Choroid plexus epithelial cell (primary cell): ENCODE measurements at places on chromosomes 11 and 22.
A peak's percentile ranks its signal among the peaks of the same experiment; 100 is the strongest.

DNA sequence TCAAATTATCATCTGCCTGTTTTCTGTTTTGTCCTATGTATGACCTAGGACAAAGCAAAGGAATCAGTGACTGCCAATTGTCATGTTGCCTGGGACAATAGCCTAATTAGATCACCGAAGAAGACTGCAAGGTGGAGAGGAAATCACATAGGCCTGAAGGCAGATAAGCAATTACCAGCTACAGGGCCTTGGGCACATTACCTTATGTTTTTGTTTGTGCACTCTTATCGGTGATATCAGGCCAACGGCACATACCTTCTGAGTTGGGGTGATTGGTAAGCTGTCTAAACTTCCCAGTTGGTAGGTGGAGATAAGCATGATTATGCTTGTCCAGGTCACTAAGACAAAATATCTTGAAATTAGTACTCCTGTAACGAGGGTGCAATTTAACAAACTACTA is 58.1 kb upstream of the FAM181B start:
- DNase-seq, result no peak

DNA sequence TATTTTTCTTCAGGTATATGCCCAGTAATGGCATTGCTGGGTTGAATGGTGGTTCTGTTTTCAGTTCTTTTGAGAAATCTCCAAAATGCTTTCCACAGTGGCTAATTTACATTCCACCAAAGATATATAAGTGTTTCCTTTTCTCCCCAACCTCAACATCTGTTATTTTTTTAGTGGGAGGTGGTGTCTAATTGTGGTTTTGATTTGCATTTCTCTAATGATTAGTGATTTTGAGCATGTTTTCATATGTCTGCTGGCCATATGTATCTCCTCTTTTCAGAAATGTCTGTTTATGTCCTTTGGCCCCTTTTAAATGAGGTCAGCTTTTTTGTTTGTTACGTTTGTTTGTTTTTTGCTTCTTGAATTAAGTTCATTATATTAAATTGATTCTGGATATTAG is 760.2 kb downstream of the KCNA4 start:
- DNase-seq, result no peak

DNA sequence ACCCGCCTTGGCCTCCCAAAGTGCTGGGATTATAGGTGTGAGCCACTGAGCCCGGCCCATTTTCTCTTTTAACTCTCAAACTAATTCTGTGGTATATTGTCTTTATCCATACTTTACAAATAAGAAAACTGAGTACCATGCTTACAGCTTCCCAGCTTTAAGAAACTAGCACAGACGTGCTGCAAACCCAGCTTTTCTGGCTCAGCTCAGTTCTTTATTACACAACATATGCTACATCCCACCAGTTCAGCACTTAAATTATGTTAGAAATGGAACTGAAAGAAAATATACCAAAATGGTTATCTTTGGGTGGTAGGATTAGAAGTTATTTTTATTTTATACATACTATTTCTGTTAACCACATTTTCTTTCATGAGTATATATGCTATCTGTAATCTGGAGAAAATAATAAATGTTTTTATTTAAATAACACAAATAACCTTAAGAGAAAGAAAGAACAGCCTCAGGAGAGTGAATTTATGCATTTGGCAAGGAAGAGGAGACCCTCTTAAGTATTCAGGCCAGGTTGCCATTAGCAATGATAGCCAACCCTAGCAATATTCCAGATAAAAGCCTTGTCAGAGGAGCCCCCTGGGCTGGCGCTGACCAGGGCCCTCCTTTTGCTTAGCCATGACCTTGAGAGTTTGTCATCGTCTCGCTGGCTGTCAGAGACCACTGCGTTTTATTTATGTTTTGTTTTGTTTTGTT is 33.8 kb downstream of the SLN start:
- DNase-seq, result no peak

DNA sequence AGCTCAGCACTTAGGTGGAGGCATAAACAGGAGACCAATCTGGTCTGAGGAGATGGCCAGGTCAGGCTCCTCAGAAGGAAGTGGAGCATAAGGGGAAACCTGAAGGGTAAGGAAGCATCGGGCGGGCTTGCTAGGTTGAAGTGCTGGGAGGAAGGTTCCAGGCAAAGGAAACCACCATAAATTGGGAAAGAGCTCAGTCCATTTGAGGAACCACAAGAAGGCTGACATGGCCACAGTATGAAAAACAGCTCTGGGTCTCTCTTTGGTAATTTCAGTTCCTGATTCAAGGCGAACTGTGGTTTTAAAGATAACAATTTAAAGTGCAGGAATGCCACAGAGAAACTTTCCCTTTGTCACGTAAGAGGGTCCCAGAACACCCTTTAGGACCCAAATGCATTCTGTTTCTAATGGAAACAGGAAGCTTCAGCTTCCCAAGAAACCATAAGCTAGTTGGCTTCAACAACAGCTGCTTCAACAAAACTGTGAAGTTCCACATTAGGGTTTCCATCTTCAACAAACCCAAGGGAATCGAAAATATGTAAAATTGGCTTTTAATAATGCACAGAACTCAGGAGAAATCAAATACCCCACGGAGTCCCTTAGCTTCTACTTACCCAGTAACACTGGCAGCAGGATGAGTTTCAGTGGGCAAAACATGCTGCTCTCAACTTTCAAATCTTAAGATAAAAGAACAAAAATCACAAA is 10.4 kb downstream of the JAML start:
- DNase-seq, result no peak

DNA sequence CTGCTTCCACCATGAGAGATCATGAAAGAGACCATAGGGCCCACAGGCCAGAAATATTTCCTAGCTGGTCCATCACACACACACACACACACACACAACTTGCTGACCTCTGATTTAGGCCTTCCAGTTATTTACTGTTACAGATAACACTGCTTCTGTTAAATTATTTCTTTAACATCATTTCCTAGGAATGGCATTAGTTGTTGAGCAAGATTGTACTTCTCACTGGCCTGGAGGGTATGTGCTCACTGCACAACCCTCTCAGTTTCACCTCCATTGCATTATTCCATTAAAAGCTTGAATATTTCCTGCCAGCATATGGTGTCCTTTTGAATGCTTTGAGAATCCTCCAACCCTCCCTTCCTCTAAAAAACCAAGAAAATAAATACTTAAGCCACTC is 104.4 kb downstream of the MICAL2 start:
- DNase-seq, result peak; percentile 80

GRCh38 chr11:95867105-95867504 is 56.8 kb downstream of the MTMR2 start:
- DNase-seq, result no peak

DNA sequence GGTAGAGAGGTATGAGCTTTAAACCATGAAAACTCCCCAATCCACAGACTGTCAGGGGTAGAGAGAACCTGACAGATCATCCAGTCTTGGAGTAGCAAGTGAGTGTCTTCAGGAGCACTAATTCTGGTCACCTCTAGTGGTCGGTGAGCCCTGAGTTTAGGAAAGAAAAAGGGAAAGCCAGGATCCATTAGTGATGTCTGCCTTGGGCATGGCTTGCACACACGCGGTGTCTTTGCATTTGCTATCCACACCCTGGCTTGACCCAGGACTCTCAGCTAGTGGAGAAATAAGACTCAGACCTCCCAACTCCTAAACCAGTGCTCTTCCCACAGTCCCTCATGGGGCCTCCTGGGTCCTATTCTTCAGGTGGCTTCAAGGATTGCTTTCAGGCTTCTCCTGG is 19.3 kb downstream of the POU2F3 start:
- DNase-seq, result no peak

DNA sequence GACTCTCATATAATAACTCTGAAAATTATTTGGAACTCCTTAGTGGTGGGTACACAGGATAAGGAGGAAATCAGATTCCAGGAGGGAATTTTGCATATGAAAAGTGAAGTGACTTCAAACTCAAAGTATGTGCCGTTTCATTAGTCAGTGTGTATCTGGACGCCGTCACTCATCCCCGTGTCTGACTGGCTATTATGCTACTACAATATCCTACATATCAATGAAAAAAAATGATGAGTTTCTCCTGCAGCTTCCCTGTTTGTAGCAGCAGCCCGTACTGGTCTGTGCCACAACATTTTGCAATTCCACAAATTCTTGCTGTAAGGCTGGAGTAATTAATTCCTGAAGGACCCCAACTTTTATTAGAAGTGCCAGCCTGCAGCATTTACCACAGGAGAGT is 16.5 kb downstream of the WT1 start:
- no peak for DNase-seq

DNA sequence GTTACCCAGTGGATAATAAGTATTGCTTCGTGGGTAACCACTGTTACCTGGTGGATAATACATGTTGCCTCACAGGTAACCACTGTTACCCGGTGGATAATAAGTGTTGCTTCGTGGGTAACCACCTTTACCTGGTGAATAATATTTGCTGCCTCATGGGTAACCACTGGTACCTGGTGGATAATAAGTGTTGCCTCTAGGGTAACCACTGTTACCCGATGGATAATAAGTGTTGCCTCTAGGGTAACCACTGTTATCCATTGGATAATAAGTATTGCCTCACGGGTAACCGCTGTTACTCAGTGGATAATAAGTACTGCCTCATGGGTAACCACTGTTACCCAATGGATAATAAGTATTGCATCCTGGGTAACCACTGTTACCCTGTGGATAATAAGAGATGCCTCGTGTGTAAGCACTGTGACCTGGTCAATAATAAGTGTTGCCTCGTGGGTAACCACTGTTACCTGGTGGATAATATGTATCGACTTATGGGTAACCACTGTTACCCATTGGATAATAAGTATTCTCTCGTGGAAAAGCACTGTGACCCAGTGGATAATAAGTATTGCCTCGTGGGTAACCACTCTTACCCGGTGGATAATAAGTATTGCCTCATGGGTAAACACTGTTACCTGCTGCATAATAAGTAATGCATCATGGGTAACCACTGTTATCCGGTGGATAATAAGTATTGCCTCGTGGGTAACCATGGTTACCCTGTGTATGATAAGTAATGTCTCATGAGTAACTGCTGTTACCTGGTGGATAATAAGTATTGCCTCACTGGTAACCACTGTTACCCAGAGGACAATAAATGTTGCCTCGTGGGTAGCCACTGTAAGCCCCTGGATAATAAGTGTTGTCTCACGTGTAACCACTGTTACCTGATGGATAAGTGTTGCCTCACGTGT is 20.1 kb upstream of the NXPE4 start:
- DNase-seq, result no peak

GRCh38 chr22:36930041-36930935 is 16.9 kb downstream of the CSF2RB start:
- no peak for DNase-seq

- no peak for DNase-seq
These were observed 32.7 kb upstream of the MOB2 start for GRCh38 chr11:1519028-1520010.

DNA sequence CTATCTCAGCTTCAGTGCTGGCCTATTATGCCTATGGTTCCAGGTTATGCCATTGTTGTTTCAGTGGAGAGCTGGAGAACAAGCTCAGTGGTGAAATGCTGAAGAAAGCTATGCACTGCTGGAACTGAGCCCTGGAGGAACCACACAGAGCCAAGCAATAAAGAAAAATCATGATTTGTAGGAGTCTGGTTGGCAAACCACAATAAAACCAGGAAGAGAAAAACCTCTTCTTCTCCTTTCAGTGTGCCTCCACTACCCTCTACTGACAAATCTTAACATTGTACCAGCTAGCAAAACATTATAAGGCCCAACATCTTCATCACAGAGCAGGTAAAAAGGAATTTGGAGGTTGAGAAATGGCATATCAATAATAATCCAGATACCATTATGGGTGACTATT is 5.3 kb downstream of the OR51F2 start:
- peak; percentile 22 for DNase-seq

GRCh38 chr11:69650832-69651344 is 9.9 kb downstream of the CCND1 start:
- DNase-seq, result no peak

DNA sequence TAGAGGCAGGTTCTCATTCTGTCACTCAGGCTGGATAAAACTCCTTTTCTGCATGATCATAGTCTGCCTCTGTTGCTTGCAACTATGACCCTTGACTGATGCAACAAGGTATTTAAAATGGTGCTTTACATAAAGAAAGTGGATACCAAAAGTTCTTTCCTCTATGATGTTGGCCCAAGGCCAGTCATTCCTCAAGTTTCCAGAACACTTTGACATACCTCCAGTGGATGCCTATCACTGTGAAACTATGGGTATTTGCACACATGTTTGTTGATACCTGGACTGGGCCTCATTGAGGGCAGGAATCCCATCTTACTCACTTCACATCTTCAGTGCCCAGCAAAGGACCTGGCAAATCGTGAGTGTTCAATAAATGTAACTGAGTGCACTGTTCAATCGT is 159.0 kb upstream of the ZC3H12C start:
- no peak for DNase-seq

DNA sequence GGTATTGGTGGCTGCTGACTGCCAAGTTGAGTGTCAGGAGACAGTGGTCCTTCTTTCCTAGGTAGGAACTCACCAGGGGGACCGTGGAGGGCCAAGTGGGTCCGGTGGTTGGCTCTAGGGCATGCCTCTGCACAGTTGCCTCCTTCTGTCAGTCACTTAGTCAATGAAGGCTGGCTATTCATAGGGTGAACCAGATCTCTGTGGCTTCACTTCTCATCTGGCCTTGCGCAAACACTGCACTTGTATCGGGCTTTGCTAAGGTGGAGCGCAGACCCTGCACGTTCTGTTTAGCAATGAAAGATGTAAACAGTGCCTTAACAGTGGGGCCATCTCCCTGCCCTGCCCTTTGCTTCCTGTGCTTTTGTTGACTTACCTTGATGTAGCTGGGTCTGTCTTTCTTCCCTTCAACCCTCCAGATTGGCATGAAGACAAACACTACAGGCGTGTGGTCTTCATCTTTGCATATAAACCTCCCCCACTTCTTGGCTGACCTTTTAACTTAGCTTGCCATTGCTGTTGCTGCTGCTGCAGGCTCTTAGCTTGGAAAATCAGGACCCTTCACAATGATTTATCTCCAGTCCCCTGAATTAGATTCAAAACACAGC is 6.7 kb upstream of the SORL1-AS1 start:
- no peak for DNase-seq

- DNase-seq, result no peak
These were observed 5.6 kb upstream of the ANKRD13D start for GRCh38 chr11:67283481-67283963.

DNA sequence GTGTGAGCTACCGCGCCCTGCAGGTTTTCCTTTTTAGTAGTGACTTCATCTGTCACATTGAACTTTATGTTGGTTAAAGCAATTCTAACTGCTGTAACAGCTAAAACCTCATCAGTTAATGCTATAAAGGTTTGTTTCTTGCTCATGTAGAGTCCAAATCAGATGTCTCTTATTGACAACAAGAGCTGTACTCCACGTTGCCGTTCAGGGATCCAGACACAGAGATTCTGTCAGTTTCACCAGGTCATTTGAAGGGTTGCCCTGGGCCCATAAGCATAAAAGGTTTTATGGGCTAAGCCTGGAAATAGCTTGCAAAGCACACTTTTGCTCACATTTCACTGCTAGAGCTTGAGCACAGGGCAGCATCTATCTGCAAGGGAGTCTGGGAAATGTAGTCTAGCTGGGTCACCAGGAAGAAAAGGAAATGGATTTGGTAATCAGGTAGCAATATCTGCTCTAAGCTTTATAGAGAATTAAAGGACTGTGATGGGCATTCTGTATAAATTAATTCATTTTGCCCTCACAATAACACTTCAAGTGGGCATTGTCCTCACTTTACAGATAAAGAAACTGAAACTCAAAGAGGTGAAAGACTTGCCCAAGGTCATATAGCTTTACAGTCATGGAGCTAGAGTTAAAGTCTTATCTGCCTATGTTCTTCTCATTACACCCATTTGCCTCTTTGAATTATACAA is 25.2 kb upstream of the PTPRJ start:
- peak; percentile 47 for DNase-seq
